Urinary bladder (tissue), 4 donors: ENCODE measurements at places on chromosomes 6 and 20. TPM values are rescaled to one million over a fixed set of nuclear protein-coding genes. Genes with fewer than 3 reads are reported as not detected.

GRCh38 chr6:33505548-33506370 lies 51.4 kb downstream of the ZBTB9 start:
- DNase-seq = no peak

DNA sequence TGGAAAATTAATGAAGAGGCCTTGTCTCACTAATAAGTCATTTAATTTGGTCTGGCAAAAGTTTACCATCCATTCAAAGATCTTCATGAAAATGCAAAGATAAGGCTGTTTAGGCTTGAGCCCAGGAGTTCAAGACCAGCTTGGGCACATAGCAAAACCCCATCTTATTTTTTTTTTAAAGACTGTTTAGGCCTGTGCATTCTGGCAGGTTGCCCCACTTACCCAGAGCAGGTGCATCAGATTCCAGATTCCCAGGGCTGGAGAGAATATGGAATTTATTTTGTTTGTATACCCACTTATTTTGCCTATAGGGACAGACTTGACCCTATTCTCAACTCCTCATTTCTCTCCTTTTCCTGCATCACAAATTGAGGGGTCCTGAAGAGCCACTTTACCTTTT lies 5.7 kb downstream of the FOXO3 start:
- DNase-seq = no peak

DNA sequence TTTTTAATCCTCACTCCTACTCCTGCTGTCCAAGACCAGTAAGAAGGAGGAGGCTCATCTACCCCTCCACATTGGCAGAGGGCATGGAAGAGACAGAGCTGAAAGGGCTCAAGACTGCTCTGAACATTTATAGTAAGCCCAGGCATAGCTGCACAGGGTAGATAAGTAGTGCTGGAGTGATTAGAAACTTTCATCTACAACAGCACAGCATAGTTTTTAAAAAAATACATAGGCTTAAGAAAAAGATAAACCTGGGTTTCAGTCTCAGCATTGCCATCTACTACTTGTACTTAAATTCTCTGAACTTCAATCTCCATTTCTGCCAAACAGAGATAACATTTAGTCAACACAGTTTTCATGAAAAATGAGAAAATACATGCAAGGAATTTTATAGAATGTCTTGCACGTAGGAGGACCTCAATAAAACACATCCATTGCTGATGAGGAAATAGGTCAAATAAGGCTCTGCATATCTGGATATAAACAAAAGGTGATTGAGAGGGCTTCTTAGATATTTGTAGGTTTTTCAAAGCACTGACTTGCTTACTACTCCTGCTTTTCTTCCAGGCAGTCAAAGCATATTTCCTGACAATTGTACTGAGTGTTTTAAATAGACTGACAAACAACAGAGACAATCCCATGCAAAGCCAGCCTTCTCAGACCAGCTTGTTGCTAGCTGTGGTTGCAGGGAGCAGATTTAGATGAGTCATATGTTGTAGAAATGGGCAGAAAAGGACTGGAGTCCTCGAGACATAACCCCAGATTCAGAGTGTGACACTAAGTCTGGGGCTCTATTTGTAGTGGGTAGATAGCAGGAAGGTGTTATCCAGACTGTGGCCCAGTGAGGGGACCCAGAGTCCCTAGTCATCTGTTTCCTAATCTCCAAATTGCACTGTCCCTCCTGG lies 107.4 kb upstream of the TAB2 start:
- DNase-seq = no peak

DNA sequence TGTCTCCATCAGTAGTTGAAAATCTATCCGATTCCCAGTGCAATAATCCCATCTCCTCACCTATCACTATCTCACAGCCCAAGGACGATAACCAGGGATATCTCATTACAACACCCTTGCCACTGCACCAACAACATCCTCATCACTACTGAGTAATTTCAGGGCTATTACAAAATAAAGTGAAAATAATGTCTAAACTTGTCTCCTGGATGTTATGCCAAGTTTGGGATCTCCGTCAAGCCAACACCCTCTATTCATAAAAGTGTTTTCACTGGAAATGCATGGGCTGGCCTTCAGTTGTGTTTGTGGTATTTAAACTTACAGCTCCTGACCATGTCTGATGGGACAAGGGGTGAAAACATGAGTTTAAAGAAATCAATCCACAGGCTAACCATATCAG lies 42.0 kb upstream of the STMND1 start:
- no peak for DNase-seq

Gene ZNF217
- 30.2 TPM for total RNA-seq

DNA sequence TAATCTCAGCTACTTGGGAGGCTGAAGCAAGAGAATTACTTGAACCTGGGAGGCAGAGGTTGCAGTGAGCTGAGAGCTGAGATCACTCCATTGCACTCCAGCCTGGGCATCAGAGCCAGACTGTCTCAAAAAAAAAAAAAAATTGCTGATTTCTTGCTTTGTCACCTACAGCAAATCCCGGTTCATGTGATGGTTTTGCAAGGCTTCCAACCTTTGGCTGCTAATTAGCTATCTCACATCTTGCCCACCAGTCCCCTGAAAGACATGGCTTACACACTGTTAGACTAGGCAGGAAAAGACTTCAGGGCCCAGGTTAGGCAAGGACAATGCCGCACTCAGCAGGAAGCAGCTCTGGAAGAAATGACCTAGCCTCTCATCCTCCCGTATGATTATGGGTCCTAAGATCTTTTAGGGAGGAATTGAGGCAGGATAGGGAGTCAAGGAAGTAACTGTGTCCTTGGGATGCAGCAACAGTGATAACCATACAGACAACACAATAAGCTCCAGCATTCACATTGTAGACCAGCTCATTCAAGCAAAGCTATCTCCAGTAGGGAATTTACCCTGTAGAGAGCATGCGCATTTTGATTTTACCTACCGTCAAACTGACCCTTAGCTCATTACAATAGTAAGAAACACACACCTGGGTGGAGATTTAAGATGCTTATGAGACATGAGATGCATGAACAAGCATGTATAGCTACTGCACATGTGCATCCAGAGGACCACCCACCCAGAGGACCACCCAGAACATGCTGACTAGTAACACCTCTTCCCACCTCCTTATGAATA lies 40.5 kb upstream of the POU5F1 start:
- no peak for DNase-seq

GRCh38 chr6:124963831-124964763 lies 1.9 kb downstream of the RNF217 start:
- DNase-seq = peak; percentile 21

Gene HS3ST5
- total RNA-seq = 3.7 TPM

Gene FAM83C
- total RNA-seq = 0.21 TPM

Gene BPIFB1
- not detected for total RNA-seq

DNA sequence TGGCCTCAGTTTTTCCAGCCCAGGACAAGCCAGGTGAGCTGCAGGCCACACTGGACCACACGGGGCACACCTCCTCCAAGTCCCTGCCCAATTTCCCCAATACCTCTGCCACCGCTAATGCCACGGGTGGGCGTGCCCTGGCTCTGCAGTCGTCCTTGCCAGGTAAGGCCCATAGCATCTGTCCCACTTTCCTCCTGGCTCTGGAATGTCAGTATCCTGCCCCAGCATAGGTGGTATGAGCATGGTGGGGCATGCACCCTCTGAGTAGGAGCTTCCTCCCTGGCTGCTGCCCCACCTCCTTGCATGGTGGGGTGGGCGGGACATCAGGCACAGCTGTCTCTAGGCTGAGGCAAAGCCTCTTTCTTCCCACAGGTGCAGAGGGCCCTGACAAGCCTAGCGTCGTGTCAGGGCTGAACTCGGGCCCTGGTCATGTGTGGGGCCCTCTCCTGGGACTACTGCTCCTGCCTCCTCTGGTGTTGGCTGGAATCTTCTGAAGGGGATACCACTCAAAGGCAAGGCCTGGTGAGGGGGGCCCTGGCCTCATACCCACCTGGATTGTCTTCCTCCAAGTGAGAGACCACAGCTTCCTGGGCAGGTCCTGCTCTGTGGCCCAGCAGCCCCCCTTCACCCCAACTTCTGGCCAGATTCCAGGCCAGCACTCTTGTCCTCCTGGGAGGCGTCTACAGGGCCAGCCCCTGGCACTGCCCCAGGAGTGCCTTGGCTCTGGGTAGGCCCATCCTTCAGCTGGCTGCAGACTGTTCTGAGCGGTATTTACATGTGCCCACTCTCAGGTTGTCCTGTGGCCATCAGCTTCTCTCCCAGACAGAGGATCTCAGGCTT lies 9.1 kb downstream of the PI16 start:
- no peak for DNase-seq

DNA sequence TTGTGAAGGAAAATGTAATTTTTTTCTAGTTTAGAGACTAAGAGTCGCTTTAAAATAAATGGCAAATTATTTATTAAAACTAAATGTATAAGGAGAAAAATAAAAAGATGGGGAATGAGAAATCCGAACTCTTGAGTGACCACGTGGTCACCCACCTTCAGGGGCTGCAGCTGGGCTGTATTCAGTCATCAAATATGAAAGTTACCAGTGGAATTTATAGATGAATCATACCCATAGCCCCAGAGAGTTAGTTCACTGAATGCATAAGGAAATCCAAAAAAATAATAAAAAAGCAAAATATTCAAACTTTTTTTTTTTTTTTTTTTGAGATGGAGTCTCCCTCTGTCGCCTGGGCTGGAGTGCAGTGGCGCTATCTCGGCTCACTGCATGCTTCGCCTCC lies 947.7 kb upstream of the ADGRB3 start:
- no peak for DNase-seq
